ENCODE measurements at places on chromosomes 11 and 22. TPM values are rescaled to one million over a fixed set of nuclear protein-coding genes. Genes with fewer than 3 reads are reported as not detected.

GRCh38 chr22:35066768-35067167 lies 810 bp downstream of the ISX start:
- DNase-seq = no peak

DNA sequence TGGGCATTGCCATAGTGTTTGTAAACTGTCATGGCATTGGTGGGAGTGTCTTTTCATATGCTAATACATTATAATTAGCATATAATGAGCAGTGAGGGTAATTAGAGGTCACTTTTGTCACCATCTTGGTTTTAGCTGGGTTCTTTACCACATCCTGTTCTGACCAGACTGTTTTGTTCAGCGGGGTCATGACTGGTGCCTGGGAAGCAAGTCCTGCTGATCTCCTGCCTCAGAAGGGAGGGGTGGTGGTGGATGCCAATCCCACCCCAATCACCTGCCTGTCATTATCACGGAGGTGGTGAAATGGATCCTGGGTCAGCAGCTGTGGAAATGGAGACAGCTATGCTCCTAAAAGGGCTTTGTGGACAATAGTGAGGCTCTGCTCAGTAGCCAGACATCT lies 31.2 kb downstream of the IL18 start:
- DNase-seq = peak; percentile 18

DNA sequence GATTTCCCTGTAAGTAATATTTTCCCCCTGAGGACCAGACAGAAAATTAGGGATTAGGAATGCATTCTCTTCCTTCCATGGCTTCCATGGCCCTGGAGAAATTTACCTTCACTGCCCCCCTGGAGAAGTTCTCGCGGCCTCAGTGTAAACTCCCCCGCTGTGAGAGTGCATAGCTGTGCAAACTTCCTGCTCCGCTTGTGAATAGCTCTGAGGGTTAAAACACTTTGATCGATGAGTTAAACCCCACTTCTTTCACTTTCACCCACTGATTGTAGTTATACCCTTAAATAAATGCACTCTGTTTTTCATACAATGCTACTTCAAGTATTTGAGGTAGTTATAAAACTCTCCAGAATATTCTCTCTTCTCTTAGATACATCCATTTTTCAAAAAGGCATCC lies 190.8 kb downstream of the DSCAML1 start:
- DNase-seq = no peak

DNA sequence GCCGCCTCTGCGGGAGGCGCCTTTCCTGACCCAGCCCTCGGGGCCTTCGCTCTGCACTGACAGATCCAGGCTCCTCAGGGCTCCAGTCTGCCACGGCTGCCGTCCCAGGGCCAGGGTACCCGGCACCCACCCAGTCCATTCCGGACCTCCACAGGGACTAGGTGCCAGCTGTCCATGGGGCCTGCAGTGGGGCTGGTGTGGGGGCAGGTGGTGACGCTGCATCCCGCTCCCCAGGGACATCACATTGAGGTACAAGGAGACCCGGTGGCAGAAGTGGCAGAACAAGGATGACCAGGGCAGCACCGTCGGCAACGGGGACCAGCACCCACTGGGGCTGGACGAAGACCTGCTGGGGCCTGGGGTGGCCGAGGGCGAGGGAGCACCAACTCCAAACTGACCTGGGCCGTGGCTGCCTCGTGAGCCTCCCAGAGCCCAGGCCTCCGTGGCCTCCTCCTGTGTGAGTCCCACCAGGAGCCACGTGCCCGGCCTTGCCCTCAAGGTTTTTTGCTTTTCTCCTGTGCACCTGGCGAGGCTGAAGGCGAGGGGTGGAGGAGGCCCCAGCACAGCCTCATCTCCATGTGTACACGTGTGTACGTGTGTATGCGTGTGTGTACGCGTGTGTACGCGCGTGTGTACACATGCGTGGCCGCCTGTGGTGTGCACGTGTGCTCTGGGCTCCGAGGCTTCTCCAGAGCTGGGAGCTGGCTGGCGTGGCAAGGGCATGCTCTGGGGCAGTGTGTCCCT lies 16.7 kb downstream of the RNH1 start:
- DNase-seq = peak; percentile 54

The MMP1 gene
- total RNA-seq = not detected

The MS4A1 gene
- not detected for total RNA-seq

DNA sequence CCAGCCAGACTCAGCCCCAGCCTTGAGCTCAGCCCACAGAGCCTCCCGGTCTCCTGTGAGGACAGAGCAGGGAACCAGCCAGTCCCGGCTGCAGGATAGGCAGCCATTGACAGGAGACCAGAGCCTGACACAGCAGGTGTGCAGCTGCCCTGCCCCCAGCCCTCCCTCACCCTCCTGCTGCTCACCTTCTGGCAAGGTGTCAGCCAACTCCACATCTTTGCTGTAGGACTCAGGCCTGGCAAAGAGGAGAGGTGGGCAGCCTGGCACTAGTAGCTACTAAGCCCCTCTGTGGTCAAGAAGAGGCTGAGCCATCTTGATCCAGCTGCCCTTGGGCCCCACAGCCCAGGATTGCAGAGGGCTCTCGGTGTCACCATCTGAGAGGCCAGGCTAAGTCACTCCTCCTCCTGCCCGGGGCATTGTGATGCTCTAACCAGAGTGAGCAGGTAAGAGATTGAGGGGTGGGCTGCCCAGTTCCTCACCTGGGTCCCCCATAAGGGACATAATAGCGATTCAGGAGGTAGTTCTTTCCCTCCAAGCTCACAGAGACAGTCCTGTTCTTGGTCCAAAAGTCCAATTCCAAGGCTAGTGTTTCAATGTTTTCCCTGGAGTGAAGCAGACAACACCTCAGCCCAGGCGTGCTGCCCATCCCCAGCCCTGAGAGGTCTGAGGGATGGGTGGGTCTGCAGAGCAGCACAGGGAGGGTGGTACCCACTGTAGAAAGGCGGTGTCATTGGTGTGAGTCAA lies 18.6 kb downstream of the TREH start:
- peak; percentile 48 for DNase-seq

DNA sequence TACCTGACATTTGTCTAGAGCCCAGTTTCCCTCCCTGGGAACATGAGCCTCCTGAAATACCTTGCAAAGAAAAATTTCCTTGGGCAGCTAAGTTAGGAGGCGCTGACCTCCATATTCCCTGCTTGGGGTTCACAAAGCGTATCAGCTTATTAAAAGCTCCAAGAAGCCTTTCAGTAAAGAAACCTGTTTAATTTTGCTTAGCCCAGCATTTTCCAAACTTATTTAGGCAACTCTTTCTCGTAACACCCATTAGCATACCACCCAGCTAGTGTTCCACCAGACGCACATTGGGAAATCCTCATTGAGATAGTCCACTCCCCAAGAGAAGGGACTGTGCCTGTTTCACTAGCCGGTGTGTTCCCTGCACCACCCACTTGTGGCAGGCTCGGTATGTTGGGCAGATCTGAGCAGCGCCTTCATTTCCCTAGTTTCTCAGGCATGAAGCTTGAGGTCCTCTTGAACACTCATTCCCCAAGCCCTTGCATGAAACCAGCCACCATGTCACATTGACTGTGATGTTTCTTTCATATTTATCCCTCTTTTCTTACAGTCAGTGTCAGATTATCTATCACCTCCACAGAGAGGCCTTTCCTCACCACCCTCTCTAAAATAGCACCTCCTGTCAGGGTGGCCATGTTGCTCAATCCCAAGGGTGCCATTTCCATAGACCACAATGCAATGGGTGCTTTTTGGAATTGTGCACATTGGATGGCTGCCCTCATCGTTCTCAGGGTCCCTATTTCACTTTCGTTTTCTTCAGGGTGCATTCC lies 12.5 kb upstream of the ELF5 start:
- no peak for DNase-seq

- no peak for DNase-seq
These were observed 537.4 kb upstream of the B3GAT1 start for GRCh38 chr11:134949121-134950090.

The GRAMD4 gene
- 17.1 TPM for total RNA-seq

DNA sequence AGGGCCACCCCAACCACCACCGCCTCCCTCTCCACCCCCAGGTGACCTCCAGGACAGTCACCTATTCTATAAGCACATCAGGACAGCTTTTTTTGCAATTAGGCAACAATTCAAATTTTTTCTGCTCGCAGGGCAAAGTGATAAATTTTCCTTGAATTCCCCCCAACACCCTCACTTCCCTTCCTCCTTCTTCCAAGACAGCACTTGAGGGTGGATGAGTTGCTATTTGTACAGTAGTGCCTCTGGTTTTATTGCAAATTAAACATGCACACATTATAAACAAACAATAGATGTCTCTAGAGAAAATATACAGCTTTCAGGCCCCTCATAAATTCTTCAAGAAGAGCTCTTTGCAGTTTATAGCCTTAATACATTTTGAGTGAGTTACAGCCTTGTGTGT lies 80.9 kb upstream of the USP47 start:
- no peak for DNase-seq

DNA sequence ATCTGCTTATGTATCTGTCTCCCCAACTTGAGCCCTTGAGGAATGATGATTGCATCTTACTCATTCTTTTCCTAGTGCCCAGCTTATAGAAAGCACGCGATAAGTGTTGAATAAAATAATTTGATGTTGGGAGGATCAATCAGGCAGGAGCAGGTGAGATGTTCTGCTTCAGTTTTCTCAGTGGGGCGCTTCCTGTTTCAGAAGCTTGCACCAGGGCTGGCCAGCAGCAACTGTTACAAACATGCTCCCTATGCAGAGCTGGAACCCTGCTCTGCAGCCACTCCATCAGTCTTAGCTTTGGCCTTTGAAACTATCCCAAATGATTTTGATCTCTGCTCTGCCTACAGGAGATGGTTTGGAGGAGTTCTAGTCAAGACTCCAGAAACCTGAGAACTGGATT lies 3.9 kb downstream of the ENDOD1 start:
- DNase-seq = no peak

The SNX32 gene
- 0.26 TPM for total RNA-seq

DNA sequence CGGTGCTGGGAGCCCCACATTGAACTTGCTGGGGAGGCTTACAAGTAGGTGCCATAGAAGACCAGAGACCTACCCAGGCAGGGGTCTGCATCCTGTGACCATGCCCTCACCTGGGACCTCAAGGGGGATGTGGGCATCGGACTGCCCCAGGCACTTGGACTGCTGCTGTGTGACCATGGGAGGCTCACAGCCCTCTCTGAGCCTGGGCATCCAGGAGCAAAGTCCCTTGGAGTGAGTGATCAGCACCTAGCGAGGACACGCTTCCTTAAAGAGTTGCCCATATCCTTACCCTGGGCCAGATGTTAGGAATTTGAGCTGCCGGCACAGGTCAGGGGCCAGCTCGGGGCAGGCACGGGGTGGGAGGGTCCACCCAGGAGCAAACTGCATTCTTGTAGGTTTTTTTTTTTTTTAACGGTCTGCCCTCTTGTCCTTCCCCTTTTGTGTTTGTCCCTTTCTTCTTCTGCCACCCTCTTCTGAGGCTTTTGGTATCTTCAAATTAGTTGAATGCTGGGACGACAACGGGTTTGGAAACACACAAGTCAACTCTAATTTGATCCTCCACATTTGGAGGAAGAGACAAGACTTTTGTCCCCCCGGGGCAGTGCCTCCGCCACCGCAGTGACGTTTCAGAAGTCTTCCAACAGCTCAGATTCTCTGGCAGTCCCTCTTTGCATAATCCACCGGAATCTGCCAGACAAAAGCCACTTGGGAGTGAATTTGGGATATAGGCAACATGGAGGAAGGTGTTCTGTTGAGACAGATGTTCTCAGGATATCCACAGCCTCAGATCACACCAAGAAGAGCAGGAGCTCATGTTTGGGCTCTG lies 46.1 kb upstream of the LINC01488 start:
- DNase-seq = peak; percentile 74

DNA sequence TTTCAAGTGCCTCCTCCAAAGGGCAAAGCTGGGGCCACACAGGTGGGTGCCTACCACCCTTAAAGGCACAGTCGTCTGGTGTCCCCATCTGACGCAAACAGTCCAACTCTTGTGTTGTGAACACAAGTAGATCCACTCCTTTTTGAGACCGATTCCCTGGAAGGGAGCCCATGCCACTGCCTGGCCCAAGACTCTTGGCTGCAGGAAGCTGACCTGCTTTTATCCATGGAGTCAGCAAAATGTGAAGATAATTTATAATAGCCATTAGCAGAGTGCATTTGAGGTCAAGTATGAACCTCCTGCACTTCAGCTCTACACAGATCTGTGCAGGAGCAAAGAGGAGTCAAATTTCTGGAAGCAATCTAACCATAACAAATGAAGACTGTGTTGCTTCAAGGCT lies 68.5 kb downstream of the ADM start:
- no peak for DNase-seq

- no peak for DNase-seq
These were observed 13.4 kb downstream of the CCDC134 start for GRCh38 chr22:41813726-41814410.

- peak; percentile 49 for DNase-seq
These were observed 707 bp upstream of the FTH1 start for GRCh38 chr11:61967924-61968757.

The SPTBN2 gene
- total RNA-seq = 39.2 TPM

DNA sequence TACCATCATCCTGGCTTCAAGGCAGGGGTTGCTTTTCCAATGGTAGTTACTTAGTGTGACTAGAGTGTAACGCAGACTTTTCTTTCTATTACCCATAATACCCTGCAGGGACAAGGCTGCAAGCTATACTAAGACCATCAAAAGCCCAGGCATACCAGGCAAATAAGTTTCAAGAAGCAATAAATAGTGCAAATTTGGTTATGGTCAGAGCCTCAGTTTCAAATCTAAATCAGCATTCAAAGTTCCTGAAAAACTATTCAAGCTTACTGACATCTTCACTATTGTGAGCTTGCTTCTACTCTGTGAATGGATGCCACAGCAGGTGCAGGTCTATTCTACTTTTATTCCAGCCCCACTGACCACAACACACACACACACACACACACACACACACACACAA lies 2.5 kb upstream of the HBB start:
- DNase-seq = no peak

- DNase-seq = peak; percentile 83
These were observed 14.0 kb downstream of the PSMD13 start for GRCh38 chr11:250740-251299.

The ZC3H12C gene
- 0.69 TPM for total RNA-seq
